ENCODE measurements at places on chromosomes 1 and 21.

- H3K4me3 ChIP-seq: no peak overlapping the region
- no peak overlapping the region for H3K27ac ChIP-seq
- H3K4me1 ChIP-seq: peaks cover 5% of the 10 kb centered on the region
Observed at GRCh38 chr21:43934116-43934515, 69.1 kb downstream of the AGPAT3 start.

DNA sequence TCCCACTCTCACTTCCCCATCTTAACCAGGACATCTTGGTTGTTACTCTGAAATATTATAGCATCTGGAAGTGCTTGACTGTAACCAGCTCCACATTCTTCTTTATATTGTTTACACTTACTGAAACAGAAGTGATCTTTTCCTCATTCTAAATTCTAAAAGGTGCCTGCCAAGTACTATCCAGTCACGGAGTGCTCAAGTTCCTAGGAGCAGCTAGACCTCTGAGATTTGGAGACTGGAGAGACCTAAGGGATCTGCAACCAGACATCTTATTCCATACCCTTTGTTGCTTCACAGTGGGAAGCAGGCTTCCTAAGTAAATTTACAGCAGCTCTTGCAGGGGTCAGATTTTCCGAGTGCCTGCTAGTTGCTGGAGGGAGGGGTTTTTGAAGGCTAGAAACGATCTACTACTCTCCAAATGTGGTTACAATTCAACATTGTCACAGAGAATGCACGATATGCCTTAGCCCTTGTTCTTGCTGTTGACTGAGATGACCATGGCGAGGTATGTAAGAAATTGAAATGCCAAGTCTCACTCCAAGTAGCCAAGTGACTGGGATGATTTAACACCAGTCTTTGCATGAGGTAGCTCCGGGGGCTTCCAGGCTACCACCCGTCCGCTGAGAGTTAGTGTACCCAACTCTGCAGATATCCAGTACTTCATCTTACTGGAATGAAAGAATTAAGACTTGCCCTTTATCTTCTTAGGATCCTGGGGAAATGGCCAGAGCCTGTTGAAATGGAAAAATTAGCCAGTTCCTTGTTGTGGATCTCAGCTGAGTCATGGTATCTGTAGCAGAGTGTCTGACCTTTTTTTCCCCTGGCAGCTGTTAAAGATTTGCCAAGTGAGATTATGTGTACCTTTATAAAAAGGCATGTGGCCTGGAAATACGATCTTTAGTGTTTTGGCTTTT lies 150.8 kb downstream of the MAST2 start:
- no peak overlapping the region for H3K27ac ChIP-seq
- DNase-seq: no peak
- H3K4me3 ChIP-seq: no peak overlapping the region
- no peaks in the 10 kb centered on the region for H3K36me3 ChIP-seq
- H3K27me3 ChIP-seq: no peaks in the 10 kb centered on the region

DNA sequence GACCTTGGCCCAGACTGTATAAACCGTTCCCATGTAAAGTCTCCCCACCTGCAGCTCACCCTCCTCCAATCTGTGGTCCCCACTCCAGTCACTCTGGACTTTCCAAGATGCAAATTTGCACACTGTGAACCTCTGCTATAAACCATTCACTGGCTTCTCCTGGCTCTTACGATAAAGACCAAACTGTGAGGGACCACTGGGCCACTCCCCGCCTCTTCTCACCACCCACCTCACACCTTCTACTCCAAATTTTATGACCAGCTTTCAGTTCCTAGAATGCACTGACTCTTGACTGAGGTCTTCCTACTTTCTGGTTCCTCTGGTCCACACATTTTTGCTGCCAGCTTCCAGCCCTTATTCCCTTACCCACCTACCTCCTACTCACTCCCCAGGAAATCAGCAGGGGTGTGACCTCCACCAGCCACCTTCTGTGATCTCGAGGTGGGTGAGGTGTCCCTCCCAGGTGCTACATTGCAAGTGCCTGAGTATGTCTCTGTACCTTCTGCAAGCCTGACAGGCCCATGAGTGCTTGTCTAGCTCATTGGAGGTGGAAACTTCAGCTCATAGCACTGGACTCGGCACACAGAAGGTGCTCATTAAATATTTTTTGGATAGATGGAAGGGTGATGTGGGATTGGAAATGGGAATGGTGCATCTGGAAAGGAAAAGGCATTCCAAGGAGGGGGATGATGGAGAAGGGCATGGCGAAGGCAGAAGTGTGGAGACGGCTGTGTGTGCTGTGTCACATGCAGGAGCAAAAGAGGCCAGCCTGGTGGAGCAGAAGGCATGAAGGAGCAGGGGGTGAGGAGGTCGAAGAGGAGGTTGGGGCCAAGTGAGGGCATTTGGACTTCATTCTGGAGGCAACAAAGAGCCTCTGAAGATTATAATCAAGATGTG lies 15.6 kb upstream of the CSF1 start:
- H3K27me3 ChIP-seq: no peaks in the 10 kb centered on the region
- no peak overlapping the region for H3K27ac ChIP-seq
- H3K36me3 ChIP-seq: no peaks in the 10 kb centered on the region

- H3K36me3 ChIP-seq: no peaks in the 10 kb centered on the region
- DNase-seq: no peak
- H3K4me1 ChIP-seq: peaks cover 12% of the 10 kb centered on the region
- H3K4me3 ChIP-seq: no peak overlapping the region
- no peak overlapping the region for H3K27ac ChIP-seq
Observed at GRCh38 chr1:206508956-206509355, 1.6 kb downstream of the RASSF5 start.

- H3K4me3 ChIP-seq: no peak overlapping the region
- no peak for DNase-seq
- H3K4me1 ChIP-seq: peaks cover 67% of the 10 kb centered on the region
- H3K36me3 ChIP-seq: no peaks in the 10 kb centered on the region
- no peak overlapping the region for H3K27ac ChIP-seq
Observed at GRCh38 chr1:51574796-51575195, 42.1 kb upstream of the OSBPL9 start.

DNA sequence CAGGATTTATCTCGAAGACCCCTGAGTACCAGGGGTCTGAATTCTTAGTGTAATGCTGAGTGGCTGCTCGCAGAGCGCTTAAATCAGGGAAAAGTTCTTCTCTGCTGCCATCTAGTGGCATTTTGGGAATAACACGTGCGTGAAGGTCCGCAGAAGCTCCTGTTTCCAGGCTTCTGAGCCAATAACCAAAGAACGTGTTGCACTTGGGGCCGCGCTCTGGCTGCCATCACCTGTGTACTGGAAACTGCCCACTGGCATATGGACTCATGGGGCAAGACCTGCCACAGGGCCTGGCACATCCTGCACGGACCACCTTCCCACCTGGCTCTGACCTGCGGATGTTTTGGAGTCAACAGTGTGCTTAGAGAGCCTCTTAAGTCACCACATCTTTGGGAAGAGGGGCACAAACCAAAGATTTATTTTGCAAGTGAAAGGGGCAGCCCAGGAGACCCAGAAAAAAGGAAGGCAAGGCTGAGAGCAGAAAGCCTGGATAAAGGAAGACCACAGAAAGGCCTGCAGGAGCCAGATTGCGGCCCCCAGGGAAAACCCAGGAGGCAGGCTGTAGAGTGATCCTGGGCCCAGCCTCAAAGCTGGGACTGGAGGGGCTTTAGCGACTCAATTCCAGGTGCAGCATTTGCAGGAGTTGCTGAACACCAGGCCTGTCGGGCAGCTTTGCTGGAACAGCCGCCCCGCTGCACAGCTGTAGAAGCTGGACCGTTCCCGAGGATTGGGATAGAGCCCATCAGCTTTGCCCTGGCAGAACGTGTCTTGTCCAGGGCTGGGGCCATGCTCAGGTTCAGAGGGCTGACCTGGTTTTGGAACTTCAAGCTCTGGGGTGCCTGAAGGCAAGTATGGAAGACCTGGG lies 13.0 kb downstream of the CHIT1 start:
- H3K4me1 ChIP-seq: no peaks in the 10 kb centered on the region
- no peaks in the 10 kb centered on the region for H3K27me3 ChIP-seq
- peak; percentile 83 for DNase-seq
- H3K36me3 ChIP-seq: no peaks in the 10 kb centered on the region

DNA sequence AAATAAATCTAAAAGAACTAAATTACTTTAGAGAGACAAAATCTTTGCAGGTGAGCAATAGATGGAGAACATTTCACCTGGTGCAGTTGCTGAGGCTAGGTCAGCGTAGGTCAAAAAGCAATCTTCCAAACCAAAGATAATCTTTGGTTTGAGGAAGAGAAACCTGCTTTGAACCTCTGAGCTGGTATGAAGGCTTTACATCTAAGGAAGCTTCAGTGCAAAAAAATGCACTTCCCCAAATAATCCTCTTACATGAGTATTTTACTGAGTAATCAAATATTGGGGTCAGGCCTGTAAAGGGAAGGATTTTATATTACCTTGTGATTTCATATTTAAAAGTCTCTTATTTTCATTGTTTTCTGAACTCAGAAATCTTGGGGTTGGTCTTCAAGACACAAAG lies 223.6 kb downstream of the SRGAP2C start:
- no peaks in the 10 kb centered on the region for H3K4me1 ChIP-seq
- no peak overlapping the region for H3K27ac ChIP-seq
- no peaks in the 10 kb centered on the region for H3K36me3 ChIP-seq
- no peak for DNase-seq

GRCh38 chr1:173162601-173163000 lies 44.5 kb downstream of the TNFSF4 start:
- H3K4me3 ChIP-seq: no peak overlapping the region
- DNase-seq: no peak
- H3K4me1 ChIP-seq: no peaks in the 10 kb centered on the region
- H3K27me3 ChIP-seq: no peaks in the 10 kb centered on the region
- no peaks in the 10 kb centered on the region for H3K36me3 ChIP-seq

GRCh38 chr1:8053878-8054567 lies 27.9 kb upstream of the ERRFI1 start:
- no peak for DNase-seq
- H3K4me3 ChIP-seq: no peak overlapping the region
- H3K27ac ChIP-seq: no peak overlapping the region

GRCh38 chr1:94773296-94773809 lies 46.8 kb upstream of the SLC44A3 start:
- DNase-seq: no peak
- H3K4me1 ChIP-seq: no peaks in the 10 kb centered on the region
- no peak overlapping the region for H3K27ac ChIP-seq
- H3K4me3 ChIP-seq: no peak overlapping the region
- no peaks in the 10 kb centered on the region for H3K36me3 ChIP-seq

- H3K4me1 ChIP-seq: peaks cover 4% of the 10 kb centered on the region
- H3K4me3 ChIP-seq: no peak overlapping the region
- 0 out of 2 replicates have a peak, but pooled peaks cover 3% of the 10 kb centered on the region for H3K27me3 ChIP-seq
- no peaks in the 10 kb centered on the region for H3K36me3 ChIP-seq
- H3K27ac ChIP-seq: no peak overlapping the region
Observed at GRCh38 chr21:41066086-41066938, 101.6 kb upstream of the BACE2 start.

GRCh38 chr1:72579629-72580028 lies 297.3 kb upstream of the NEGR1 start:
- no peak for DNase-seq
- H3K36me3 ChIP-seq: no peaks in the 10 kb centered on the region
- H3K4me1 ChIP-seq: no peaks in the 10 kb centered on the region
- H3K4me3 ChIP-seq: no peak overlapping the region

DNA sequence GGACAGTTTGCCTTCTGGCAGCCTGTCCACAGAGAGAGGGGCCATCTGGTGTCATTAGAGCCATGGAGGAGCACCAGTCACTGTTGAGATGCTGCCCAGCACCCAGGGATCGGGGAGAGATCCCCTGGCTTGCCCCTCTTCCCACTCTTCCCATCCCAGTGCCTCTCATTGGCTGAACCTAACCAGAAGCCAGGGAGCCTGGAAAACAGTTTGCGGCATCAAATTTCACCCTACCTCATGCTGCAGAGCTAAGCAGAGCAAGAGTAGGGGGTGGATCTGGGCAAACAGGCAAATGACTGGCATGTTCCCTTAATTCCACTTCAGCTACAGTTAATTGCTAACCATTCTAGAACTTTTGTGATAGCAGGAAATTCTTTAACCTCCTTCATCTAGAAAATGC lies 19.1 kb downstream of the TRAF5 start:
- H3K27me3 ChIP-seq: no peaks in the 10 kb centered on the region
- peaks cover 12% of the 10 kb centered on the region for H3K4me1 ChIP-seq
- H3K36me3 ChIP-seq: no peaks in the 10 kb centered on the region
- H3K27ac ChIP-seq: no peak overlapping the region
- no peak overlapping the region for H3K4me3 ChIP-seq
- no peak for DNase-seq

DNA sequence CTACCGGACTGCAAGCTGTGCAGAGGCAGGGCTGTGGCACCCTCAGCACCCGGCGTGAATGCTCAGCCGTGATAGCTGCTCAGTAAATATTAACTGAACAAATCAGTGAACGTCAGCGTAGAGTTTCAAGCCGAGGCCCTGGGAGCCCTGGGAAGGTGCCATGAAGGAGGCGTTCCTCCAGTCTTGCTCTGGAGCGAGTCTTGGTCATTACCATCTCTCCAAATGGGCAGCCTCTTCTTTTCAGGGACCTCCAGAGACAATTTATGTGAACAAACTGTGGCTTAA lies 449.2 kb downstream of the CAMTA1 start:
- no peaks in the 10 kb centered on the region for H3K36me3 ChIP-seq
- no peaks in the 10 kb centered on the region for H3K4me1 ChIP-seq
- no peak overlapping the region for H3K4me3 ChIP-seq
- H3K27me3 ChIP-seq: peaks cover 97% of the 10 kb centered on the region
- no peak for DNase-seq
- no peak overlapping the region for H3K27ac ChIP-seq

DNA sequence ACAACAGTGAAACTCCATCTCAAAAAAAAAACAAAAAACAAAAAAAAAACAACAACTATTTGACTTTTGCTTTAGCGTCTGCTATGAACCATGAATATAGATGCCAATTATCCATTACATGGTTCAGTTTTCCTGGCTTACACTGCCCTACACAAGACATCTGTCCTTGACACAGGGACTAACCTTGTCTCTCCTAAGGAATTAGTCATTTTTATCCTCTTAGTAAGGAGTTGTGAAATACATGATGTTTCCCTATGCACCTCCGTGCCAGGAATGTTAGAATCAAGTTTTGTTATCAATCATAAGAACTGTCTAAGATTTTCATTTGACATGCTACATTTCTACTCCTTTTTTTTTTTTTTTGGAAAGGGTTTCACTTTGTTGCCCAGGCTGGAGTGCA lies 241.8 kb downstream of the KIF26B start:
- no peaks in the 10 kb centered on the region for H3K27me3 ChIP-seq
- H3K4me3 ChIP-seq: no peak overlapping the region
- no peak overlapping the region for H3K27ac ChIP-seq
- H3K4me1 ChIP-seq: no peaks in the 10 kb centered on the region

GRCh38 chr1:211978596-211978995 lies 56.8 kb downstream of the INTS7 start:
- H3K27ac ChIP-seq: no peak overlapping the region
- peaks cover 13% of the 10 kb centered on the region for H3K36me3 ChIP-seq
- no peak for DNase-seq

- DNase-seq: peak; percentile 30
- no peaks in the 10 kb centered on the region for H3K27me3 ChIP-seq
- no peaks in the 10 kb centered on the region for H3K4me1 ChIP-seq
- H3K36me3 ChIP-seq: no peaks in the 10 kb centered on the region
- H3K4me3 ChIP-seq: no peak overlapping the region
Observed at GRCh38 chr1:213061263-213061662, 10.2 kb downstream of the RPS6KC1 start.

GRCh38 chr21:26843933-26844257 lies 1.3 kb downstream of the ADAMTS1 start:
- no peak overlapping the region for H3K27ac ChIP-seq
- peak overlapping the region; percentile 78 for H3K4me3 ChIP-seq
- DNase-seq: peak; percentile 11
- no peaks in the 10 kb centered on the region for H3K4me1 ChIP-seq
- peaks cover 20% of the 10 kb centered on the region for H3K27me3 ChIP-seq
